ENCODE measurements at places on chromosomes 13 and 19. TPM values are rescaled to one million over a fixed set of nuclear protein-coding genes. Genes with fewer than 3 reads are reported as not detected.

GRCh38 chr13:109744512-109745051, 41.8 kb downstream of the IRS2 start:
- peaks cover 11% of the 10 kb centered on the region for H3K4me1 ChIP-seq
- H3K4me3 ChIP-seq: no peak overlapping the region
- no peaks in the 10 kb centered on the region for H3K36me3 ChIP-seq
- peak; percentile 90 for DNase-seq
- H3K27me3 ChIP-seq: no peaks in the 10 kb centered on the region

Gene VSIG10L
- 3.5 TPM for total RNA-seq

Gene MAMSTR
- 1.3 TPM for total RNA-seq

GRCh38 chr13:73364736-73365135, 305.9 kb downstream of the KLF5 start:
- H3K4me1 ChIP-seq: no peaks in the 10 kb centered on the region
- no peak overlapping the region for H3K4me3 ChIP-seq
- no peak for DNase-seq
- no peaks in the 10 kb centered on the region for H3K27me3 ChIP-seq
- H3K36me3 ChIP-seq: no peaks in the 10 kb centered on the region
- no peak overlapping the region for H3K27ac ChIP-seq

DNA sequence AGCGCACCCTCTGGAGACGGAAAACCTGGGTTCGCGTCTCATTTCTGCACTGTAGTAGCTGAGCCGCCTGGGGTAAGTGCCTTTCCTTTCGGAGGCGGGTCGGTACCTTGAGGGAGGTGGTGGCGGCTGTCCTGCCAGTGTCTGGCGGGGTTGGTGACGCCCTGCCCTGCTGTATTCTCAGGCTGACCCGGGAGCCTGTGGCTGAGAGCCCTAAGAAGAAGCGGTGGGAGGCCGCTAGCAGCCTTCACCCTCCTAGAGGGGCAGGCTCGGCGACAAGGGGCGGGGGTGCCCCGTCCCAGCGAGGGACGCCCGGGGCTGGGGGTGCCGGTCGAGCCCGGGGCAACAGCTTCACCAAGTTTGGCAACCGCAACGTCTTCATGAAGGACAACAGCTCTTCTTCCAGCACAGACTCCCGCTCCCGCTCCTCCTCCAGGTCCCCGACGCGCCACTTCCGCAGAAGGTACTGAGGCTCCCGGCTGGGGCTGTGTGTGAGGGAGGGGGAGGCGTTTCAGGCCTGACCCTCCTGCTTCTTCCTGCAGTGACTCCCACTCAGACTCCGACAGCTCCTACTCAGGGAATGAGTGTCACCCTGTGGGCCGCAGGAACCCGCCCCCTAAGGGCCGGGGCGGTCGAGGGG, 6.9 kb downstream of the LENG8 start:
- H3K36me3 ChIP-seq: no peaks in the 10 kb centered on the region
- peaks cover 35% of the 10 kb centered on the region for H3K4me1 ChIP-seq
- no peak overlapping the region for H3K27ac ChIP-seq
- H3K27me3 ChIP-seq: no peaks in the 10 kb centered on the region

DNA sequence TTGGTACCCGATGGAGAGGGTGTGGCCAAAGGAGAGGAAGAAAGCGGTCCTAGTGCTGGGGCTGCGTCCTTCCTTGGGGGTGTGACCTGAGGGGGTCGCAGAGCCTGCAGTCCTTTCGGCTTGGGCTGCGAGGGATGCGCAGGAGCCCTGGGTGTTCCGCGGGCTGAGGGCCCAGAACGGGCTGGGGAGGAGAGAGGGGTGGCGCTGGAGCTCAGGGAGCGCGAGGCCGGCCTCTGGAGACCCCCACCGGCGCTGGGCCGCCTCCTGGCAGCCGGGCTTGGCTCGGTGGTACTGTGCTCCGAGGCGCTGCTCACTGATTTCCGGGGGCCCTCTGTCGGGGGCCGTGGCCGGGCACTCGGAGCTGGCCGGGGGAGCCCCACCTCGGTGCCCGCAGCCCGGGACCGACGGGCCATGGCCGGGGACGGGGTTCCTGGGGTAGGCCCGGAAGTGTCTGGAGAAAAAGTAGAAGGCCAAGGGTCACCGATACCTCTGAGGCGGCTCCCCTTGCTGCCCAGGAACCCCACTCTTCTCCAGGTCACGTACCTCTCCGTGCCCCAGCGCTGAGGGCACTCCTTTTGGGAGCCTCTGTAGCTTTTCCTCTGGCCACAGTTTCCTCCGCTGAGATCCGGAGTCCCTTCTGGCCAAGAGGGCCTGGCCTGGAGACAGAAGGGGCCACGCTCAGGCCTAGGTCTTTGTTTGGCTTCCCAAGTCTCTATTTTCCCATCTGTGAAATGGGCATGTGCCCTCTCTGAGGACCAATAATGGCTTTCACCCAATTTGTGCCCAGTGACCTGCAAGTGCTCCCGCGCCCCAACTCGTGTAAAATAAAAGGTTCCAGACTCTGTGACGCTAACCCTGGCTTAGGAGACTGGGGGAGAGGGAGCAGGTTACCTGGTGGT, 1.6 kb downstream of the PRR36 start:
- H3K27ac ChIP-seq: no peak overlapping the region
- peaks cover 74% of the 10 kb centered on the region for H3K27me3 ChIP-seq
- no peak overlapping the region for H3K4me3 ChIP-seq
- no peak for DNase-seq
- peaks cover 50% of the 10 kb centered on the region for H3K4me1 ChIP-seq

Gene SBK2
- total RNA-seq: not detected

- peaks cover 2% of the 10 kb centered on the region for H3K36me3 ChIP-seq
- H3K4me3 ChIP-seq: no peak overlapping the region
- H3K27me3 ChIP-seq: no peaks in the 10 kb centered on the region
- H3K4me1 ChIP-seq: no peaks in the 10 kb centered on the region
- DNase-seq: no peak
Observed at GRCh38 chr13:99391781-99392469, 84.7 kb upstream of the GPR183 start.

Measured in left lung (tissue), 14 donors.